Upper lobe of left lung (tissue), 6 donors: ENCODE measurements at places on chromosomes 11 and 22. TPM values are rescaled to one million over a fixed set of nuclear protein-coding genes. Genes with fewer than 3 reads are reported as not detected.

GRCh38 chr11:70506658-70506970 is 108.3 kb downstream of the CTTN start:
- no peak for DNase-seq

GRCh38 chr22:49186762-49187161 is 640.9 kb downstream of the BRD1 start:
- DNase-seq: no peak

DNA sequence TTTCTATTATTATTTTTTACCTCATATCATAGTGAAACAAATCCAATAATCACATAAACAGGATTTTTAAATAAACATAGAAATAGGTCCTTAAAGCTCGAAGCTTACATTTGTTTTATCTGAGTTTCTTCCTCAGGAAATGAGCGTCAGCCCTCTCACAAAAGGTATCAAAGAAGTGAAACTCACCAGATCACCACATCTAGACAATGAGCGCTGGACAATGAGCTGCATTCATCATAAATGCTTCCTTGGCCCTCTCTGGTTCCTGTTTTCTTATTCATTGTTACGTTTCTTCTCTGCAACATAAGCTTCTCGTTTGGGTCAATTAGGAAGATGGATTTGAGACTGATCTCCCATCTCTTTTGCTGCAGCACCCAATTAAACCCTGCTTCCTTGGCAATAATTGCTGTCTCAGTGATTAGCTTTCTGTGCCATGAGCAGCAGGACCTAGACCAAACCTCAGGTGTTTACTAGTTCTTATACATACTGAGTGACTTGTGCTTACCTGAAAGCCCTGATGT is 649.9 kb upstream of the LUZP2 start:
- no peak for DNase-seq

- DNase-seq: peak; percentile 34
Measured at GRCh38 chr11:6298605-6299004, 21.7 kb downstream of the CAVIN3 start.

DNA sequence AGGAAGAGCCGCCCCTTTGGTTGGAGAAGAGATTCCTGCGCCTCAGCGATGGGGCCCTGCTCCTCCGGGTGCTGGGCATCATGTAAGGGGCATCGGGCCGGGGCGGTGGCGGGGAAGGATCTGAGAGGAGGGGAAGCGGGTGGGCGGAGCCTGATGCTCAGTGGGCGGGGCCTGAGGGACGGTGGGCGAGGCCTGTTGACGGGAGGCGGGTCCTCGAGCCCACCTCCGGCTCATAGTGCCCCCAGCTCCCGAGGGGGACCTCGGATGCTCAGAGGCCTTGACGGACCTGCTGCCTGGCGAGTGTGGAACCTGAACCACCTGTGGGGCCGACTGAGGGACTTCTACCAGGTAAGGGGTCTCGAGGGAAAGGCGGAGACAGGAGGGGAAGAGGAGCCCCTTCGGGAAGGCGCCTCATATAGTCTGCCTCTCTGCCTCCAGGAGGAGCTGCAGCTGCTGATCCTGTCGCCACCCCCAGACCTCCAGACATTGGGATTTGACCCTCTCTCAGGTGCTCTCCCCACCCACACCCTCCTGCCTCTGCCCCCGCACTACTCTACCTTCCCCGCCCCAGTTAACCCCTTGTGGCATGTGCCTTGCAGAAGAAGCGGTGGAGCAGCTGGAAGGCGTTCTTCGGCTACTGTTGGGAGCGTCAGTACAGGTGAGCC is 799 bp downstream of the CCDC88B start:
- peak; percentile 94 for DNase-seq

DNA sequence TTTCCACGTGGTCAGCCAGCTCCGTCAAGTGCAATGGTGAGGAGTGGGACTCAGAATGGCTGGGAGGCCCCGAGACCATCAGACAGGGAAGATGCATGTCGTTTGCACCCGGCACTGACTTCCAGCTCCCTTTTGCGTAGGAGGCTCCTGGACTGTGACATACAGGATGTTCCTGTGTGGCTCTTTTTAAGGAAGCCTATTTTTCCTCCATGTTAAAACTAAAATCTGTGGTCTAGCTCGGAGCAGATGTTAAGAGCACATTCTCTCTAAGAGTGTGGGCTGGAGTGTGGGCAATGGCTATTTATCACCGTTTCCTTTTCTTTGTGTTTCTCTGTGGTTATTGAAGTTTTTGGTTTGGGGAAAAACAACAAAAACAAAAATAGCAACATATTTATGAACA is 40.9 kb upstream of the AMPD3 start:
- no peak for DNase-seq

GRCh38 chr11:69773626-69774353 is 1.4 kb downstream of the FGF4 start:
- peak; percentile 74 for DNase-seq

- no peak for DNase-seq
Measured at GRCh38 chr22:17792299-17792698, 18.0 kb upstream of the BID start.

DNA sequence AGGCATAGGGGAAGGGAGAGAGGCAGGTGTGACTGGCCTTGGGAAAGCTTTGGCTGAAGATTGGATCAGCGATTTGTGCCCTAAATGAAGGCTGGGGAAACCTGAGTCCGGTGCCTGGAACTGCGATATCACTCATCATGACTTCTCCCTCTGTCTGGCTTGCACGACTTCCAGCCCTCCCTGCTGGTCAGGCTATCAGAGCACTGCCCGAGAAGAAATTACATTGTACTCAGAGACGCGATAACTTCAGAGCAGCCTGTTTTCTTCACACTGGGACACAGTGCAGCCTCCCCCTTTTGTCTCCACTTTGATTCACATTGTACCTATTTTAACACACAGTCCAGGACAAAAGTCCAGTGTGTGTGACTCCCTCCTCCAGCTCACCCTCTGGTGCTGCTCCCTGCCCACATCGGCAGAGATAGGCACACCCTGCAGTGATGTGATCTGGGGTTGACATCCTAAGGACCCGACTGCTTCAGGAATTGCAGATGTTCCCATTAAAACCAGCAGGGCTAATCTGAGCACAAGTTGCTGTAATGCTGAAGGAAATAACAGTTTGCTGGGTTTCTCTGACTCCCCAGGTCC is 62.1 kb upstream of the CADM1 start:
- no peak for DNase-seq

DNA sequence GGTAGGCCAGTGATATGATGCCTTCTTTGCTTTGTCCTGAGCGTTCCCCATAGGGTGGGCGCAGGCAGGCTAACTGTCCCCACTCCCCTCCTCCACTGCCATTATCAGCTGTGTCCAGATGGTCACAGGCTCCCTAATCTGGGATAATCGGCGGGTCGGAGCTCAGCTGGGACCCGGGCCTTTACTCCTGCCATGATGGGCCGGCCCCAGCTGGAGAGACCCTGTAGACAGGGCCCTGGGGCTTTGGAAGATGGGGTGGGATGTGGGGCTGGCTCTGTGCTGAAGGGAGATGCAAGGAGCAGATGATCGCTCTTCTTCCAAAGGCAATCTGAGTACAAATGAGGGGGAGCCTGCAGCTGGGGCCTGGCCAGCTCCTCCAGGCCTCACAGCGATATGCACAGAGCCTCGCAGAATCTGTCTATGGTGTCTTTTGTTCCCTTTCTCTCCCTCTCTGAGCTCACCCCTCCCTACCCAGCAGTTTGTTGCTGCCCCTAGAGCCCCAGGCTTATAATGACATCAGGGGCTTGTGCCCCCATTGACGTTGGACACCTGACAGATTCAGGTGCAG is 11.9 kb downstream of the KLHL35 start:
- no peak for DNase-seq

DNA sequence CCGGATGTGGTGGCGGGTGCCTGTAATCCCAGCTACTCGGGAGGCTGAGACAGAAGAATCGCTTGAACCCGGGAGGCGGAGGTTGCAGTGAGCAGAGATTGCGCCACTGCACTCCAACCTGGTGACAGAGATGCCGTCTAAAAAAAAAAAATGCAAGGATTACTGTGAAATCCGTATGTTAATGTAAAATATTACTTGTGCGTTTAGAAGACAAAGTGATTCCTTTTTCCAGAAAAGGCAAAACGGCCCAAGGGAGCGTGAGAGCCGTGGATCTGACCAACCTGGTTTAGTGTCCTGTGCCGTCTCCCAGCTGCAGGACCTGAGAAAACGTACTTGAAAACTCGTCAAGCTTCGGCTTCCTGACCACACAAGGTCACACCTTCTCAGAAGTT is 905 bp downstream of the HDHD5 start:
- DNase-seq: no peak

RAB38 gene
- 6.3 TPM for total RNA-seq

JHY gene
- total RNA-seq: 6.4 TPM

ART1 gene
- 1.9 TPM for total RNA-seq
